ENCODE measurements at places on chromosomes 6 and 20.

GRCh38 chr6:29741592-29741991, 18.4 kb downstream of the HLA-F start:
- no peak for DNase-seq

DNA sequence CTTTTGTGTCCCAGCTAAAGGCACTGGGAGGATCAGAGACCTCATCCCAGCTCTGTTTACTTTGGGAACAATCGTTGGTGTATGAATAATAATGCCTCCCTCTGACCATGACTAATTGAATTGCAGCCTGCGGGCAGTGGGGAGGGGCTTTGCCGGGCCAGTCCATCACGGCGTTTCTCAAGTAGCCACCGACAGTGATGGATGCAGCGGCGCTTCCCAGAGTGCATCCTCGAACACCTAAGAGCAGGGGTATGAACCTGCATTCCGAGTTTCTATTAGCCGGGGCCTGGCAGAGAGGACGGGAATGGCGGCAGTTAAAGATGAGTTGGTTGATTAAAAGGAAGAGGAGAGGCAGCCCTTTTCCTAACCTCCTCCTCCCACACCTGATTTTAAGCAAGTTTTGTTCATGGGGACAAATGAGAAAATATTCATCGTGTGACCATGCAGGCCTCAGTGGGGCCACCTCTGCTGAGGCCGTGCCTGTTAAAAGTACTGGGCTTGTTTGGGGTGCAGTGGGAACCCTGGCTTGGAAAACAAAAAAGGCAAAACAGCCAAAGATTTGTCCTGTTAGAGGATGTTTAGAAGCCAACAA, 154.1 kb downstream of the FOXA2 start:
- no peak for DNase-seq

DNA sequence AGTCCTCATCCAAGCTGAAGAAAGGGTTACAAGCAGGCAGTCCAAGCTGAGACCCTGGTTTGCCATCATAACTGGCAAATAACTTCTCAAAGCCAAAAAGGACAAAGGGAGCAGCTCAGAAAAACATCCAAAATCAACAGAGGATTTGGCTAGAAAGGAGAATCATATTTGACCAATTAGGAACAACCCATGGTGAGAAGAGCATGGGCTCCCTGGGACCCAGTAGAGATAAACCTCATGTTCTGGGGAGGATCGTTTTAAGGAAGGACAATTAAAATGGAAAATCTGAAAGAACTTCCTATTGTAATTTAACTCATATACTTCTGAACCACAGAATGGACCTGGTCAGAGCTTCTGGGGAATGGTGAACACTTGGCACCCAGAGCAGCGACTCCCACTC, 71.5 kb downstream of the PRND start:
- no peak for DNase-seq

GRCh38 chr20:17627101-17627955, 54.7 kb downstream of the RRBP1 start:
- no peak for DNase-seq

- DNase-seq, result no peak
These were observed 168.4 kb downstream of the VEGFA start for GRCh38 chr6:43938178-43939105.

DNA sequence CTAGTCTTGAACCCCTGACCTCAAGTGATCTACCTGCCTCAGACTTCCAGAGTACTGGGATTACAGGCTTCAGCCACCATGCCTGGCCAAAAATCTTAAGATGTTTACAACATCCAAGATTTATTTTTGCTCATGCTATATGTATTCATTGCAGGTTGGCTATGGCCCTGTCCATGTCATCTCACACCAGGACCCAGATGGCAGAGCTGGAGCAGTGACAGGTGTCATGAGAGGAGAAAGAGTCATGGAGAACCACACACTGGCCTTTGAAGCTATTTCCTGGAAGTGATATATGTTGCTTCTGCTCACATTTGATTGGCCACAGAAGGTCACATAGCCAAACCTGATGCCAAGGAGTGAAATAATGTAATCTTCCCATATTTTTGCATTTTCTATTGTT, 13.8 kb upstream of the DDR1 start:
- DNase-seq, result no peak

GRCh38 chr20:13220194-13220903, 725 bp upstream of the ISM1 start:
- peak; percentile 30 for DNase-seq

- DNase-seq, result peak; percentile 99
These were observed 59.9 kb upstream of the MAP7 start for GRCh38 chr6:136609873-136610706.

GRCh38 chr6:148358196-148358785, 15.7 kb downstream of the SASH1 start:
- no peak for DNase-seq

DNA sequence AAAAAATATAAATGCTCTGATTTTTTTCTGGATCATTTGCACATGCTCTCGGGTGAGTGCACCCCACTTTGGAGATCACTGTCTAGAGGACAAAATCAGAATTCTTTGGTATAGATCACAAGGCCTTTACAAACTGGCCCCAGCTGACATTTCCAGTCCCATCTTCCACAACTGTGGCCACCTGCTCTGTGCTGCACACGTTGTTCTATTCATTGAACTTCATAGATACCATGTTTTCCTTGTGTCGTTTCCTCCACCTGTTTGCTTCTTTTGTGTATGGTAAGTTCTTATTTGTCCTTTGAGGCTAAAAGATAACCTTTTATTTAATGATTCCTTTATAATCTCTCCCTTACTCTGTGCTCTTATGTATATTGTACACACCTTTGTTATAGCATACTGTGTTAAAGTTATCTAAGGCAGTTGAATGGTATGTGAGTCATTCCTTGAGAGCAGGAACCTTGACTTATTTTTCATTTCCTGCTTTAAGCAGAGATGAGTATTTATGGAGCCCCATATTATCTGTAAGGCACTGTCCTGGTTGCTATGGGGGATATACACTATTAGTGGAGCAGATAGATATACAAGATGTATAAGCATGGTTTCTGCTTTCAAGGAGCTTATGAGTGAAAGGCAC, 12.0 kb upstream of the SLC17A5 start:
- peak; percentile 27 for DNase-seq

DNA sequence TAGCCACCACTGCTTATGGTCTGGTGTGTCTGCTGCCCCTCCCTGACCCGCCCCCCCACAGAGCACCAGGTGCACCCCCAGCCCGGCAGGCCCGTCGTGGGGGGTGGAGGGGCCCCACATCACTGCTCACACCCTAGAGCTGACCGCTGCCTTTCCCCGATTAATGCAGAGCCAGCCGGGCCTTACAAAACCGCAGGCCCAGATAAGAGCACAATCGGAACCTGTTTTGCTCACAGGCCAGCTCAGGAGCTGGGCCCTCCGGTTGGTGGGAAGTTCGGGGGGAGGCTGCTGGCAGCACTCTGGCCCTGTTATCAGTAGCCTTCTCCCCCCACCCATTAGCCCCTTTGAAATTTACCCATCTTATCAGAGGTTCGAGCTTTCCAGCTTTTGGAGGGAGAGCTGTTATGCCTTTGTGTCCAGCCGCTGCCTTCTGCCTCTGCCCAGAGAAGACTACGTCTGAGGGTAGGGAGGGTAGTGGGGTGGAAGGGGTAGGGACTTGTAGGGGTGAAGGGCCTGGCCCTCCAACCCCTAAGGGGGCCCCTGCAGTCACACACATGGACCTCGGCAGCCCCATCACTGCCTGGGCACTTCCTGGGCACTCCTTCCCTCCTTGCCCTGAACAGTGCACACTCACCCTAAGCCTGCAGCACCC, 6.9 kb upstream of the SPDEF start:
- DNase-seq, result no peak

Measured in EH (cell line).